Thyroid gland (tissue), 4 donors: ENCODE measurements at places on chromosomes 6 and 20. TPM values are rescaled to one million over a fixed set of nuclear protein-coding genes. Genes with fewer than 3 reads are reported as not detected.
A peak's percentile ranks its signal among the peaks of the same experiment; 100 is the strongest.

- DNase-seq, result no peak
These were observed 107.7 kb upstream of the PHACTR1 start for GRCh38 chr6:12608874-12609273.

GRCh38 chr6:124983383-124984083 is 21.3 kb downstream of the RNF217 start:
- DNase-seq, result no peak

- no peak for DNase-seq
These were observed 290.0 kb upstream of the JAG1 start for GRCh38 chr20:10963717-10964266.

- no peak for DNase-seq
These were observed 228.8 kb downstream of the TBC1D32 start for GRCh38 chr6:121105461-121105860.

GRCh38 chr6:241336-241865 is 50.9 kb upstream of the DUSP22 start:
- DNase-seq, result no peak

DNA sequence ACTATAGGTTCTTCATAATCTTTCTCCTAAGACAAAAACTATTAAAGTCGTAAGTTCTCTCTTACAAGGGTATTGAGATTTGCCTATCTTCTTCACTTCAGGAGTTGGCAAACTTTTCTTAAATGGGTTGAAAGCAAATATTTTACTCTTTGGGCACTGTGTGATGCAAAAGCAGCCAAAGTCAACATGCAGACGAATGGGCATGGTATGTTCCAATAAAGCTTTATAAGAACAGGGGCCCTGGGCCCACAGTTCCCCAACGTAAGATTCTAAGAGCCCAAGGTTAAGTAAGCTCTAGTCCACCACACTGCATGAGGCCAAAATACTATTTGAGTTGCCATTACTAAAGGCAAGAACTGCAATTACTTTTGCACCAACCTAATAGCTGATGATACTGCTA is 11.5 kb downstream of the CD164 start:
- DNase-seq, result no peak

- DNase-seq, result no peak
These were observed 162.7 kb upstream of the MLN start for GRCh38 chr6:33966536-33966935.

GRCh38 chr6:166610069-166610468 is 17.0 kb downstream of the RPS6KA2 start:
- DNase-seq, result no peak

DNA sequence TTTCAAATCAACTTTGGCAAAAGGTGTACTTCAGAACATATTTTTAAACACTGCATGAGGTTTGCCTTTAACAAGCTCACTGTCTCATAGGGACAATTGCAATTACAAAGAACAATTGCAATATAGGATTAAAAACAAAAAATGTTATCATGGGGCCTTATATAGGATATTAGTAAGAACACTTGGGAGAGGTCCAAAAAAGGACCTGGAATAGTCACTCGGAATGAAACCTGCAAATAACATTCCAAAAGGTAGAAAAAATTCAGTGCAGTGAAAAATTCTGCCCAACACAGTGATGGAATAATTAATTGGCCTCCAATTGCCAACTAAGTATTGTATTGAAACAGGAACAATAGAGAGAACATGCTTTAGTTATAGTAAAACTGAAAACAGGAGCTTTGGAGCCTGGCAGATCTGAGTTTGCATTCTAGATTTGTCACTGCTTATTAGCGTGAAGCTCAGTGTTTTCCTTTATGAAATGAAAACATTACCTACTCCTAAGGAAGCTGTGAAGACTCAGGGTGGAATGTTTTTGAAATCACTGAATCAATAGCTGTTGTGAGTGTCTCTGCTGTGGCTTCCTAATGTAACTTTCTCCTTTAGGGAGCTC is 172.6 kb upstream of the BMP5 start:
- no peak for DNase-seq

DNA sequence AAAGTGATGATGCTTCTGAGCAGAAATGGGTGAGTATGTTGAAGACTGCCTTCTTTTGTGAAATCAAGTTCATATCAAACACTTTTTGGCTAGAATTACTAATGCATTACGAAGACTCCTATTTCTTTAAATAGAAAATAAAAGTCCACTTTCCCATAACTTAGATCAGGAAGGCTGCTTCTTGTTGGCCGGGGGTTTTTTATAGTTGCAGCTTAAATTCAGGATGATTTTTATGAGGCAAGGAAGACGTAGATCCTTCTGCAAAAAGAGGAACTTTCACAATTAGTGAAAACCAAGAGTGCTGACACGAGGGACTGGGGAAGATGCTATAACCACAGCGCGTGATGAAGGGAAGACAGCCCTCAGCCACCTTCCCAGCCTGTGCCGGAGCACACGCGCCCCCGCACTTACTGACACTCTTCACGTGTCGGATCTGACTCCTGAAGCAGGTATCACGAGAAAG is 206.1 kb upstream of the PRDM1 start:
- no peak for DNase-seq

- DNase-seq, result peak; percentile 90
These were observed 427.3 kb upstream of the FLRT3 start for GRCh38 chr20:14764511-14765369.

GRCh38 chr20:32064667-32065066 is 12.6 kb downstream of the HCK start:
- DNase-seq, result no peak

GRCh38 chr20:38152621-38153221 is 12.3 kb downstream of the TGM2 start:
- DNase-seq, result peak; percentile 93

- no peak for DNase-seq
These were observed 301.2 kb downstream of the RNGTT start for GRCh38 chr6:88662163-88662580.

- DNase-seq, result no peak
These were observed 94.3 kb downstream of the EDN1 start for GRCh38 chr6:12384357-12384912.

GRCh38 chr6:158591134-158591809 is 31.4 kb downstream of the TMEM181 start:
- no peak for DNase-seq

- no peak for DNase-seq
These were observed 119.7 kb downstream of the MYLK4 start for GRCh38 chr6:2630891-2631571.

GRCh38 chr6:45677381-45678284 is 299.9 kb upstream of the SUPT3H start:
- DNase-seq, result no peak

DNA sequence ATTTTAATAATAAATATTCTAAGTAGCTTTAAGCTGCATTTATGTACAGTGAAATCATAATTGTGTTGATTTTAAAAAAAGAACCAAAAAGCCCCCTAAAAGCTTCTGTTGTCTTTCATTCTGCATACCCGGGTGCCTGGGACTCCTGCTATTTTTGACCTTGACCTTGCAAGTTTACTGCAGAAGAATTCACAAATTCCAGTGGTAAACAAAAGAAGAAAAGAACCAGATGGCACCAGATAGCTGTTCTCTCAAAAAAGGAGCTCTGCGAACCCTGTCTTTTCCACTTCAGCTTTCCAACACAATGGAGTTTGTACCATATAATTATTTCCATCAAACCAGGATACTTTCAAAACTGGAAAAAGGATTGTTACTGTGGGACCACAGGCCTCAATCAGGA is 363.3 kb downstream of the SMOC2 start:
- DNase-seq, result no peak

GRCh38 chr6:98800866-98801265 is 33.5 kb upstream of the POU3F2 start:
- no peak for DNase-seq

- no peak for DNase-seq
These were observed 92.6 kb upstream of the PRDM1 start for GRCh38 chr6:105993341-105994117.

- DNase-seq, result no peak
These were observed 20.0 kb downstream of the ID4 start for GRCh38 chr6:19857139-19857538.

DNA sequence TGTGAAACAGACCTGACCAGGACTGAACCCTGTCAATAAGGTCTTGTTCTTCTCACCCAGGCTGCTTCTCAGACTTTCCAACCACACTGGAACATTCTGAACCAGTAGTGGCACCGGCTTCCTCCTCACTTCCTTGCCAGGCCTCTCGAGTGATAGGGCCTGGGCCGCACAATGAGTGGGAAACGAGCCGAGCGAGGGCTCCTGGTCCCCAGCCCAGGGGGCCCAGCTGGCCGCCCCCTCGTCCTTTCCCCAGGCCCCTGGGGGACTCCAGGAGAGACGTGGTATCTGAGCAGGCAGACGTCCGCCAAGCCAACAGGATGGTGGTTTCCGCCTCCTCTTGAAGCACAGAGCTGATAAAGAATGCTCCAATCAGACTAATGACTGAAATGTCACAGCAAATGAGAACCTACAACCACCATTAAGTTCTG is 117.9 kb downstream of the GMDS start:
- no peak for DNase-seq

- no peak for DNase-seq
These were observed 334.9 kb upstream of the JARID2 start for GRCh38 chr6:14910692-14911547.

DNA sequence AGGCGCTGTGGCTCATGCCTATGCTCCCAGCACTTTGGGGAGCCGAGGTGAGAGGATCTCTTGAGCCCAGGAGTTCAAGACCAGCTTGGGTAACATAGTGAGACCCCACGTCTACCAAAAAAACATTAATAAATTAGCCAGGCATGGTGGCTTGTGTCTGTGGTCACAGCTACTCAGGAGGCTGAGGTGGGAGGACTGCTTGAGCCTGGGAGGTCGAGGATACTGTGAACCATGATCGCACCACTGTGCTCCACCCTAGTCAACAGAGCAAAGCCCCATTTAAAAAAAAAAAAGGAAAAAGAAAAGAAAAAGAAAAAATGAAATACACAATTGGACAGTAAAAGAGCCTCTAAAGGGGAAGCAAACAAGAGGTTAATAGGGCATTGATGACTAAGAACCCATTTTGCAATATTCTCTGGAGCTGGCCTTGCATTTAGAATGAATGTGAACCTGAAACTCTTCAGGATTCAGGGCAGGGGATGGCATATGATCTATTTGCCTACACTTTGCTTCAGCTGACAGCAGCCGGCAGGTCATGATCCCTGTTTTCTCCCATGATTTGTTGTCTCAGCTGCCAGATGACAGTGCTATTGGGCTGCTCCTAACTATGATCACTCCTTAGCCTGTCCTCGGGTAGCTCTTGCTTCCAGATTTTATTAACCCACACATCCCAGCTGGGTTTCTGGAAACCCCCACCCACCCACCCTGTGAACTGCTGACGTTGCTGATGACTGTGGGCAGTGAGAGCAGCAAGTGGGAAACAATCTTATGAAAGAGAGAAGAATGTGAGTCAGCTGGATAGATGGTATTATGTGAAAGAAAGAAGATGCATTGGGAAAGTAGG is 83.8 kb upstream of the ELOVL5 start:
- DNase-seq, result no peak

The PAX1 gene
- total RNA-seq, result not detected

The PLN gene
- total RNA-seq, result 7.7 TPM

The HNF4A gene
- total RNA-seq, result not detected

The EPPIN gene
- total RNA-seq, result 2.2 TPM

The OPN5 gene
- total RNA-seq, result not detected

The SNAP91 gene
- total RNA-seq, result 0.50 TPM

The NRN1 gene
- 10.3 TPM for total RNA-seq

The F13A1 gene
- total RNA-seq, result 139 TPM

The CALHM6 gene
- total RNA-seq, result 2.4 TPM

The ABCC10 gene
- total RNA-seq, result 16.8 TPM

The TTLL9 gene
- total RNA-seq, result 0.40 TPM

The HCK gene
- total RNA-seq, result 5.8 TPM

The ILRUN gene
- 83.4 TPM for total RNA-seq

The CLVS2 gene
- total RNA-seq, result not detected
